Astrocyte of the hippocampus (primary cell): ENCODE measurements at places on chromosomes 11 and 22.
A peak's percentile ranks its signal among the peaks of the same experiment; 100 is the strongest.

DNA sequence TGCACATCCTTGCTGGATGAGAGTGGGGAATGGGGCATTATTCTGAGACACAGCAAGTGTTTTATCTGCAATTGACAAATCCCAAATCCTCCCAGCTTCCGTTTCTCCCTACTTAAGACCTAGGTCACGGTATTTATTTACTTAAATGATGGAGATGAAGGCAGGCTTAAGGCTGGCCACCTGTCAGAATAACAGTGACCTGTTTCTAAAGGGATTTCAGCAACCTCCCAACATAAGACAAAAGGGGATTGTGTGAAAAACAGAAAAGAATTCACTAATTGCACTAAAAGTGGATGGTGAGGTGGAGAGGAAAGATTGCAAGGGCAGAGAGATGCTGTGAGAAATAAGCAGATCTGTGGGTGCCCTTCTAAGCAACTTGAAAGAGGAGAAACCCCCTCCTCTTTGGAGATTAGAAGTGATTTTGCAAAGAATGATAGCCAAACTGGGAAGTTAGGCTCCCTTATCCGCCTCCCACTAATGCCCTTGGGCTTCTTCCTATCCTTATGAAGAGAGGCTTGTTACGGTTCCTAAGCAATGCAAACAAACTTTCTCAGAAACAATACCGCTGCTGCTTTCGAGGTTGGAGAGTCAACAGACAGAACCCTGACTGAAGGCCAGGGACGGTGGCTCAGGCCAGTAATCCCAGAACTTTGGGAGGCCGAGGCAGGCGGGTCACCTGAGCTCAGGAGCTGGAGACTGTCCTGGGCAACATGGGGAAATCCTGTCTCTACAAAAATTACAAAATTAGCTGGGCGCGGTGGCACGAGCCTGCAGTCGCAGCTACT lies 84.3 kb downstream of the ARL14EP start:
- DNase-seq = peak; percentile 10

DNA sequence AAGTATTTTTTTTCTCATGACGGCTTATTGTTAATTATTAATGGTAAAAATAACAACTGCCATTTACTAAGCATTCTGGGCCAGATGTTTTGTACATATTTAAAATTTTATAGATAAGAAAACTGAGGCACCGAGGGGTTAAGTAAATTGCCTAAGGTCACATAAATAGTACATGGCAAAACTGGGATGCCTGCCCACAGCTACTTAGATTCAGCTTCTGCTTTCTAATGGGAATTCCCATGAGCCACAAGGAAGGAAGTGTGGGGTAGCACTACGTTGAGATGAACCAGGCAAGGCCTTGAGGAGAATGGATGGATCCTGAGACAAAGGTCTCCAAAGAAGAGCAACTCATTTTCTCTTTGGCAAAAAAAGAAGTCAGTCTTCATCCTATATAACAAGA lies 11.9 kb upstream of the PHF21A start:
- no peak for DNase-seq

DNA sequence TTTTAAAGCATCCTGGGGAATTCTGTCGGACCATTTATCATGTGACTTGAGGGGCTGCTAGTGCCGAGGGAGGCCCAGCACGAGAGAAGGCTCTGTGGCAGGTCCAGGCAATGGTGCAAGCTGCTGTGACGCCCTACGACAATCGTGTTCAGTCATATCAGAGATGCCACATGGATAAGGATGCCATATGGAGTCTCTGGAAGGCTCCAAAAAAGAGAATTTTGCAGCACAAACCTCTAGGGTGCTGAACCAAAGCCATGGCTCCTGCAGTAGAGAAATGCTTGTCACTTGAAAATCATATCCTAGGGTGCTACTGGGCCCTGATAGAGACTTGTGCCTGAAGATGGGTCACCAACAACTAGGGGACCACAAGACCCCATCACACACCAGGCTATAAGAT lies 6.7 kb upstream of the CD6 start:
- no peak for DNase-seq

GRCh38 chr11:117664897-117665296 lies 132.1 kb downstream of the DSCAML1 start:
- DNase-seq = no peak

DNA sequence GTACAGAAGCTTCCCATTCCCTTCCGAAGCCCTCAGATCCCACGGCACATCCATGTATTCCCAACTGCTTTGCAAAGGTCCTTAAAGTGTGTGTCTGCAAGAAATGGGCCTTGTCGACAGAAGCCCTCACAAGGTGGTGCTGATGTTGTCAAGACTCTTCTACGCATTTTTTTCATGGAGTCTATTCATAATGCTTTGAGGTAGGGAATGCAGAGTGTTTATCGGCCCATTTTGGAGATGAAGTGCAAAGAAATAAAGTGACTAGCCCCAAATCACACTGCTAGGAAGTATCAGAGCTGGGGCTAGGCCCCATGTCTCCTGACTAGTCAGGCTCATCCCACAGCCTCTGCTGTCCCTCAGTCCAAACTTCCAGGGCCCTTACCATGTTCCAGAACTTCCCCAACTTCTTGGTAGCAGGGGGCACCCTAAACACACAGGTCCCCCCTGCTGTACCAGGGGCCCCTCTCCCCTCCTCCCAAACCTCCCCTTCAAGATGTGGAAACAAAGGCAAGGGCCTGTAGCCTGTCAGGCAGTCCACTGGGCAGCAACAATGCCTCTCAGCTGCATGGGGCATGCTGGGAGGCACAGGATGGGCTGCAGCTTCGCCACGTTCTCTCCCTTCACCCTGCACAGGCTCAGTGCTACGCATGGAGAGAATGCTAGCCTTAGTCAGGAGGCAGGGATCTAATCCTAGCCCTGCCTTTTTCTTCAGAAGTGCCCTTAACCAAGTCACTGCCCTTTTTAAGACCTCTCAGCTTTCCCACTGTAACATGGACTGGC lies 7.8 kb downstream of the IL18BP start:
- no peak for DNase-seq

- DNase-seq = peak; percentile 48
Observed at GRCh38 chr11:126542334-126543015, 187.0 kb downstream of the ST3GAL4 start.

DNA sequence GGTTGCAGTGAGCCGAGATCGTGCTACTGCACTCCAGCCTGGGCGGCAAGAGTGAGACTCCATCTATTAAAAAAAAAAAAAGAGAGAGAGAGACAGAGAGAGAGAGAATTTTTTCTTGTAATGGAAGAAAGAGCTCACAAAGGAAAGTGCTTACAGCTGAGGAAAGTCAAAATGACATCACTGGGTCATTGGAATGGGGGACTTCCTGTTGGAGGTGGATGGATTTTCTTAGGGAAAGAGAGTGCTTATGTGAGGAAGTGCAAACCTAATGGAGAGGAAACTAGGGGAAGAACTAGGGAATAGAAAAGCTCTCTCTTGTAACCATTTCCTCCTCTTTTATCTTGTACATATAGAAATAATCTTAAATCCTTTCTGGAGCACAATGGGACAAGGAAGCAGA lies 6.3 kb upstream of the PIWIL4 start:
- DNase-seq = no peak

- DNase-seq = no peak
Observed at GRCh38 chr11:134738581-134738980, 326.5 kb upstream of the B3GAT1 start.

DNA sequence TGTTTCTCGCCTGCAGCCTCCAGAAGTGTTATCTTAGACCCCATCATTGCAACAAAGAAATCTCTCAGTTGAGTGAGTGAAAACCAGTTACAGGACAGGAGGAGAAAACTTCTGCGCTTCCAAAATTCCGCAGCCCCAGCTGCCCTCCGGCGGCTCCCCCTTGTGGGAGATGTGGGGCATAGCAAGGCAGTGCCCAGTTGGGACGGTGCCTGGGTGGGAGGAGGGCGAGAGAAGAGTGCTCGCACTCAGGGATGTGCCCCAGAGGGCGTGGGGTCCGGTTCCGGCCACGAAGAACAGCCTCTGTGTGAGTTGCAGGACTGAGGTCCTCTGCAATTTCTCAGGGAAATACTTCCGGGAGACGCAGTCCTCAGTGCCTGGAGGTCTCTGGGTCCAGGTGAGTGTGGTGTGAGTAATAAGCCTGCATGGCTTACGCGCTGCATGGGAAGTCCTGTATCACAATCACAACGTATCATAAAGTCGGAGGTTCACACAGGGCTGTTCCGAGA lies 87.0 kb upstream of the BLID start:
- DNase-seq = peak; percentile 92

- DNase-seq = no peak
Observed at GRCh38 chr22:45823336-45823735, 151.7 kb downstream of the ATXN10 start.

- DNase-seq = peak; percentile 80
Observed at GRCh38 chr11:123429913-123430720, at the start of gene GRAMD1B. Gene GRAMD1B (plus strand): TSS chr11:123430269. CDS start chr11:123430793, 524 bp downstream.

- DNase-seq = no peak
Observed at GRCh38 chr11:2401436-2401984, 960 bp downstream of the TSSC4 start.

DNA sequence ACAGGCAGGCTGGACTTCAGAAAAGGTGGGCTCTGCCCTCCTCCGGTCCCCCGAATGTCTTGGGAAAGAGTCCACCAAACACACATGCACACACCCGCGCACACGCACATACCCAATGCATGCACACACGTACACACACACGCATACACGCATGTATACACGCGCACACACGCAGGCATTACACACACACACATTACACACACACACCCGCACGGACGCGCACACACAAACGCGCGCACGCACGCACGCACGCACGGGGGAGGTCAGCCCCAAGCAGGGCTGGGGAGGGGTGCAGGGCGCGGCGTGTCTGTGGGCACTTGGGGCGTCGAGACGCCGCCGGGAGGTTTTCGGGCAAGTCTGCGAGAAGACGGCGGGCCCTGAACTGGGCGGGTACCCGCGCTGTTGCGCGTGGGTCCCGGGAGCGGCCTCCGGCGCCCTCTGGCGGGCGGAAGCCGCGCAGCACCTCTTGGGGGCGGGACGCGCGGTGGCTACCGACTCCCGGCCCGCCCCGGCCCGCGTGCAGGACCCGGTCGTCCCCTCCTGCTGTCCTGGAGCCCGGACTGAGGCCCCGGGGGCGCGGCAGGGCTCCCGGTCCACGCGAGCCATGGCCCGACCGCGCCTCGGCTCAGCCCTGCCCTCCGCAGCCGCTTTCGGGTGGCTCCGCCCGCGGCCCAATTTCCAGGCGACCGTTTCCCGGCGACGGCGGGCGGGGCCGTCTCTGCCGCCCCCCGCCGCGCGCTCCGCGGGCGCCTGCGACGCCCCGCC lies 3.6 kb downstream of the SEPTIN5 start:
- peak; percentile 91 for DNase-seq

- DNase-seq = no peak
Observed at GRCh38 chr11:90555477-90555876, 332.6 kb upstream of the CHORDC1 start.

- peak; percentile 60 for DNase-seq
Observed at GRCh38 chr22:46303347-46303965, 6.8 kb downstream of the GTSE1 start.

DNA sequence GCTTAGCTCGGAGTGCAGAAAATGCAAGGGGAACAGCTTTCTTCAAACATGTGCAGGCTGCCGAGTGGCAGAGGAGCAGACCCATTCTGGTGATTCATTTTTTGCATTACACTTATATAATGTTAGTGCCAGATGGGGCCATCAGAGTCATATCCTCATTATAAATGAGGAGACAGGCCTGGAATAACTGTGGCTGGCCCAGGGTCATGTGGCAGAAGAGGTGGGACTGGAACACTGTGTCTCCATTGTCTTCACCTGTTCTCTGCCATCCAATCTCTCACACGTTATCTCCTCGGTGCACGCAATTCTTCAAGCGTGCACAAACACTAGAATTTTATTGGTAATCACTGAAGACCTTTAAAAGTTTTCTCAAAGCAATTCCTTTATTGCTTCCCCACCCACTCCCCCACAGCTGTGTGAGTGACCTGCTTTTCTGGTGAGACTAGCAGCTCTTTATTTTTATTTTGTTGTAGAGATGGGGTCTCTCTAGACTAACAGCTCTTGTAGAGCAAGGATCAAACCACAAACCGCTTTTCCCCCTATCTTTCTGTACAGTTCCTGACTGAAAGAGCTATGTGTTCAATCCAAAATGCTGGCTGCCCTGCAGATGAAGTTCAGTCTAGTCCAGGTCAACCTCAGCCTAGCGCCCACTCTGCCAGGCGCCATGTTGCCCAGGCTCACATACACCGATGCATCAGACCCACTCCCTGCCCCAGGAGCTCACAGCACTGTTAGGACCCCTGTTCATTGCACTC lies 75.3 kb downstream of the ST3GAL4 start:
- DNase-seq = no peak

DNA sequence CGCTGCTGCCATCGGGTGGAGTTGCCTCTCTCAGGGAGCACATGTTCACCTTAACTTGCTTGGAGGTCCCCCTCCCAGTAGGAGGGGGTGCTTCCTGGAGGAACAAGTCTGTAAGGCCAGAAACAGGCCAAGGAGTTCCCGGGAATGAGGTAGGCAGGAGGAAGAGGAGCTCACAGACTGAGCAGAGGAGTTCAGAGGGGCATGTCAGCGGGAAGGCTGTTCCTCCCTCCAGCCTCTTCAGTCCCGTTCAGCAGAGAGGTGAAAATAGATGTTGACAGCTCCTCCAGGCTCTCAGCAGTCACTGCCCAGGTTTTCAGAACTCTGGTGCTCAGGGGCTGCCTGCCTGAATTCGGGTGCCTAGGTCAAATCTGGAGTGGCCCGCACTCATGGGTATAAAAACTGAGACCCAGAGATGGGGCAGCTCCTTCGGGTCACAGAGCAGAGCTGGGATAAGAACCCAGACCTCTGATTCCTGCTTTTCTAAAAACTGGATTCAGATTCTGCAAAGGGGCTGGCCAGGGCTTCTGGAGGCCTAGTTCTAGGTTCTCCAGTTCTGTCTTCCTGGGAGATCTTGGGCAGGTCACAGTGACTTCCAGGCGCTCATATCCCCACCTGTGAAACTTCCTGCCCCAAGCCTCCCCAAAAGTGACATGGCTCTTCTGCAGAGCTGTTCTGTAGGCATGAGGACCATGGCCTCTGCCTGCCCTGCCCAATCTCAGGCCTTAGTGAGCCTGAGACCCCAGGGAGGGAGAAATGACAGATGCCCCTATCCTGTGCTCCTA lies 18.3 kb downstream of the ATG16L2 start:
- no peak for DNase-seq

DNA sequence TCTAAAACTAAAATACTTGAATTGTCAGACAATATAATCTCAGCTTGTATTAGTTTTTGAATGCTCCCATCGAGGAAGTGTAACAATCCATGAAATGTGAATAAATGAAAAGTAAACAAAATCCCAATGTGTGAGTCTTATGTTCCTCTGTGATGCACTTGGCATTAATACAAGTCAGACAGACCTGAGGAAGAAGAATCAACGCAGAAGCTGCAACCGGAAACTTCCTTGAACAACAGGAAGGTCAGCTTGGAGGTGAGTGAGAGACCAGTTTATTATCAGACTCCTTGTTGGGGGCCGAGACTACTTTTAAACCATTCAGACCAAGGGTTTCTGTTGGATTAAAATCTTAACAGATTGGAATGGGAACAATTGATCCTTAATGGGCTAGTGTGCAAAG lies 24.2 kb downstream of the NUP50 start:
- no peak for DNase-seq

GRCh38 chr22:20275836-20276235 lies 7.7 kb upstream of the RTN4R start:
- no peak for DNase-seq
